CD8-positive, alpha-beta memory T cell (primary cell): ENCODE measurements at places on chromosomes 2 and 18. TPM values are rescaled to one million over a fixed set of nuclear protein-coding genes. Genes with fewer than 3 reads are reported as not detected.

DNA sequence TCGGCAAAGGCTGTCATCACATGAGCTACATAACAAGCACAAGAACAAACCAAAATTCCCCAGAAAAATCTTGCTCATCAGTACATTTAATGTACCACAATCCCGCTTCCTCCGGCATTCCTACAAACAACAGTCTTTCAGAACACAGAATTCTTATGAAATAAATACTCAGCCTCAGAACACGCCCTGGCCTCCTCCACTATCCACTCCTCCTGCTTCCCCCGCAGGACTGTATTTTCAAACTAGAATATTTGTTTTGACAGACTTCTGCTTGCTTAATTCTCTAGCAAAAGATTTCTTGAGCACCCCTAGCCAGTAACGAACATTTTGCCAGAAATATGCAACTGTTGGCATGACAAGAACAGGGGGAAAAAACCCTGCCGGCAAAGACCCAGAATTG lies 131.2 kb downstream of the THADA start:
- H3K36me3 ChIP-seq: no peaks in the 10 kb centered on the region
- no peak for DNase-seq
- no peaks in the 10 kb centered on the region for H3K27me3 ChIP-seq
- no peak overlapping the region for H3K4me3 ChIP-seq

DNA sequence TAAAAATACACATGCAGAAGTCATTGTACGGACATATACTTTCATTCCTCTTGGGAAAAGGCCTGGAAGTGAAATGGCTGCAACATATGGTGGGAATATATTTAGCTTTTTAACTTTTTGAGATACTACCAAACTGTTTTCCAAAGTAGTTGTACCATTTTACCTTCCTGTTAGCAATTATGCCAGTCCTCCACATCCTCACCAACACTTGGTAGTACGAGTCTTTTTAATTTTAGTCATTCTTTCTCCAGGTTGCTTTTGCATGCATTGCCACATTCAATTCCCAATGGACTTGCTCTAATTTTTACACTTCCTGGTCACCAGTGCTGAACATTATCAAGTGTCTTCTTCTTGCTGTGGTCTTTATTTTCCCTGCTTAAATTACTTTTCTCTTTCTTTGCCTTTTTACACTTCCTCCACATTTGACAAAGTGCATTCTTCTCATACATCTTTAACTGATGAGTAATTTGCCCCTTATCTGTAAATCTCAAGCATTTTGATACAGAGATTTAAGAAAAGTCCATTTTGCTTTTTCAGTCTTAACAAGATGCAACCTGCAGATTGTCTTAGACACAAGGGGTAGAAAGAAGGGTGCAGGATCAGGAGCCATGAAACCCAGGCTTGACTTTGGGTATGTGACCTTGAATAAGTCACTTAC lies 14.5 kb downstream of the VIT start:
- DNase-seq: no peak
- no peak overlapping the region for H3K27ac ChIP-seq
- H3K27me3 ChIP-seq: no peaks in the 10 kb centered on the region
- H3K4me3 ChIP-seq: no peak overlapping the region

DNA sequence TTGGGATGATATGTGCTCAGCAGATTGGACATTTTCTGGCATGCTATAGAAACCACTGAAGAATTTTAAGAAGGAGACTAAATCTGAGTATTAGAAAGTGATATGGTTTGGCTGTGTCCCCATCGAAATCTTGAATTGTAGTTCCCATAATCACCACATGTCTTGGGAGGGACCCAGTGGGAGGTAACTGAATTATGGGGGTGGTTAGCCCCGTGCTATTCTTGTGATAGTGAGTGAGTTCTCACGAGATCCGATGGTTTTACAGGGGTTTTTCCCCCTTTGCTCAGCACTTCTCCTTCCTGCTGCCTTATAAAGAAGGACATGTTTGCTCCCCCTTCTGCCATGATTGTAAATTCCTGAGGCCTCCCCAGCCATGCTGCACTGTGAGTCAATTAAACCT lies 535.9 kb upstream of the VRK2 start:
- DNase-seq: no peak
- no peaks in the 10 kb centered on the region for H3K4me1 ChIP-seq
- no peak overlapping the region for H3K4me3 ChIP-seq
- H3K27me3 ChIP-seq: no peaks in the 10 kb centered on the region
- H3K27ac ChIP-seq: no peak overlapping the region

- DNase-seq: no peak
- no peak overlapping the region for H3K27ac ChIP-seq
- no peaks in the 10 kb centered on the region for H3K4me1 ChIP-seq
- no peaks in the 10 kb centered on the region for H3K36me3 ChIP-seq
These were observed 159.5 kb upstream of the NDUFV2 start for GRCh38 chr18:8942909-8943545.

GRCh38 chr2:118936936-118937335 lies 5.1 kb upstream of the MARCO start:
- H3K4me3 ChIP-seq: no peak overlapping the region
- H3K27me3 ChIP-seq: no peaks in the 10 kb centered on the region
- no peaks in the 10 kb centered on the region for H3K4me1 ChIP-seq
- no peaks in the 10 kb centered on the region for H3K36me3 ChIP-seq
- no peak overlapping the region for H3K27ac ChIP-seq

GRCh38 chr18:36354989-36355388 lies 57.5 kb downstream of the FHOD3 start:
- H3K4me1 ChIP-seq: no peaks in the 10 kb centered on the region
- H3K4me3 ChIP-seq: no peak overlapping the region
- no peaks in the 10 kb centered on the region for H3K27me3 ChIP-seq
- H3K36me3 ChIP-seq: no peaks in the 10 kb centered on the region
- no peak overlapping the region for H3K27ac ChIP-seq

- H3K27me3 ChIP-seq: no peaks in the 10 kb centered on the region
- no peak overlapping the region for H3K4me3 ChIP-seq
- no peak for DNase-seq
- peaks cover 19% of the 10 kb centered on the region for H3K4me1 ChIP-seq
These were observed 11.5 kb downstream of the GCC2 start for GRCh38 chr2:108460345-108461037.

DNA sequence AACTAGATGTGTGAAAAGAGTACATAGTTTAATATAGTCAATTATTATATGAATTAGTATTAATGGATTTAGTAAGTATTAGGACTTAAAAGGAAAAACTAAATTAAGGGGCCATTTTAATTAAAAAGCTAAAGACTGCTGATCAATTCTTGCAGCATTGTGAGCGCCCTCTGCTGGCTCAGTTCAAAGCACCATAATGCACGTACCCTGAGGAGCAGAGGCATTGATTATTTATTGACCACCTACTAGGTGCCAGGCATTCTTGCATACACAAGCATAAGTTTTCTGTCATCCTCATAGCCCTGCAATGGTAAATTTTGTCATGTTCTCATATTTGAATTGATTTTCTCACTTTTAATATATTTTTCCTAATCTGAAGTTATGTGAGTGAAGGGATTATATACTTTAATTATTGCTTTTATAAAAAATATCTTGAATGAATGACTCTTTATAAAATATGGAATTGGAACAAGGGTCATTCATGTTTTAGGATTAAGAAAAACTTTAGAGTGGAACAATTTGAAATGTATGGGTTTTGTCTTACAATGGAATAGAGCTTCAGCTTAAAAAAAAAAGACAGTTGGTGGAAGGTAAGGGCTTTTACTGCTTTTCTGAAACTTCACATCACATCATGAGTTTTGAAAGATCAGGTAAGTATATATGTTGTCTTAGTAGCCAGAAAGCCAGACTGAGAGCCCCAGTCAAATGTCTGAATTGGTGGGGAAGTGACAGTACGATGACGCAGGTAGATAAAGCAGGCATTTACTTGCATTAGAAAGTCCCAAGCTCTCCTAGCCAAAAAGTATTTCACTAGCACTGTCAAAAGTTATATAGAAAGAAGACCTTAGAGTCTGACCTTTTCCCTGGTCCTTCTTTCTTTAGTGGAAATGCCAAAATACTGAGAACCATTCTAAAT lies 9.7 kb downstream of the ITGA4 start:
- H3K27ac ChIP-seq: peak overlapping the region; percentile 40
- H3K4me3 ChIP-seq: no peak overlapping the region
- H3K36me3 ChIP-seq: no peaks in the 10 kb centered on the region
- peak; percentile 86 for DNase-seq

GRCh38 chr2:50097148-50097547 lies 934.8 kb downstream of the NRXN1 start:
- H3K27ac ChIP-seq: no peak overlapping the region
- H3K36me3 ChIP-seq: no peaks in the 10 kb centered on the region
- DNase-seq: no peak
- no peaks in the 10 kb centered on the region for H3K4me1 ChIP-seq

DNA sequence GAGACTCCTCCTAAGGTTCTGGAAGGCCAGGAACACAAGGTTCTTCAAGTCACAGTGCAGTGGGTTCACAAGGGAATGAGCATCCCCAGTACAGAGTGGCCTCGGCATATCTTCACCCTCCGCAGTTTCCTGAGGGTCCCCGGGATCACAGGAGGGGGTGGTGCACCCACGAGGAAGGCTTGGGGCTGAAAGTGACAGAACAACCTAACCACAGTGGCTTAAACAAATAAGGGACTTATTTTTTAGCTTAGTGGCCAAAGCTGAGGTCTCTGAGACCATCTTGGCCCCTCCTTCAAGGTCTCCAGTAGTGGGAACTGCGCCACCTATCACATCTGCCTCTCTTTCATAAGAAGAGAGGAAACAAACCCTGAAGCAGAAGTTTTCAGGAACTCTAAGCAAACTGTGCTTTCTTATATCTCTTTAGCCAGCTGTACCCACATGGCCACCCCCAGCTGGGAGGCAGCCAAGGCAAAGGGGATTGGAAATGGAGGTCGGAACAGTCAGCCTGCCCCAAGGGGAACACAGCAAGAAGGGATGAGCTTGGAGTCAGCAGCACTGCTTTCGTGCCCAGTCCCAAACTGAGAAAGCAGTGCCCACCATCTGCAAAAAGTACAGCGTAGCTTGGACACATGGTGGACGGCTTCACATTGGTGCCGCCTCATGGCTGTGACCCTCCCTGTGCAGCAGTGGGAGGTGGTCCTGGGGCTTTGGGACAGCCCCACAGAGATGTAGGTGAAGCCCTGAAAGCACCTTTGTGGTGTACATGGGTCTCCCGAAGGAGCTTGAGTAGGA lies 260.0 kb upstream of the ID2 start:
- no peak overlapping the region for H3K27ac ChIP-seq
- DNase-seq: no peak
- peaks cover 4% of the 10 kb centered on the region for H3K4me1 ChIP-seq

Gene VIT
- polyA plus RNA-seq: 0.08 TPM

Gene MYOM1
- polyA plus RNA-seq: 0.92 TPM

Gene XPO1
- polyA plus RNA-seq: 42.3 TPM

Gene SCN3A
- polyA plus RNA-seq: not detected

Gene FHOD3
- polyA plus RNA-seq: not detected

Gene C2orf49
- 8.4 TPM for polyA plus RNA-seq

Gene COL4A3
- not detected for polyA plus RNA-seq
